ENCODE measurements at places on chromosomes 5 and 9.

- peak; percentile 24 for DNase-seq
Observed at GRCh38 chr5:60677850-60678664, 21.9 kb downstream of the DEPDC1B start.

DNA sequence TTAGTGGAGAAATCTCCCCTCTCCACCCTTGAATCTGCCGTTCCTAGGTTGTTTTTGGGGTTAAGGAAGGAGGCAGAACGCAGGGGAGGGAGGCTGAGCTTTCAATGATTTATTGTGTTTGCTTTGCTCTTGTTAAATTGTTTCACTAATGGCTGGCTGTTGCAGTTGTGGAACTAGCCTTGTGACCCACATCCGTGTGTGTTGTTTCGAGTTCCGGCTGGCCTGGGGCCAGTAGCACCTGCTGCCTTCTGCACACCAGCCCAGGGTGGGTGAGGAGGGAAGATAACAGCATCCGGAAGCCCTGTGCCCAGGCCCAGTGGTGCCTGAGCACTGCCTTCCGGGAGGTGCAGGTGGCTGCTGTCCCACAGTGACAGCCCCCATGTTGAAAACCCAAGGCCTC is 3.6 kb downstream of the ERGIC1 start:
- no peak for DNase-seq

DNA sequence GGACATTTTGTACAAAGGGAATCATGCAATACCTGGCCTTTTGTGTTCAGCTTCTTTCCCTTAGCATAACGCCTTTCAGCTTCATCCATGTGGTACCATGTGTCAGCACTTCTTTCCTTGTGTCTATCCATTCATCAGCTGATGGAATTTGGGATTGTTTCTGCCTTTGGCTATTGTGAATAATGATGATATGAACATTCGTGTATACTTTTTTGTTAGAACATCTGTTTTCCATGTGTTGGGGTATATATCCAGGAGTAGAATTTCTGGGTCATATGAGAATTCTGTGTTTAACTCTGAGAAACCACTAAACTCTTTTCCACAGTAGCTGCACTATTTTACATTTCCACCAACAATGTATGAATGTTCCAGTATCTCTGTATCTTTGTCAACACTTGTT is 14.8 kb upstream of the PRRC2B start:
- no peak for DNase-seq

- DNase-seq = no peak
Observed at GRCh38 chr9:123742009-123742767, 187.7 kb downstream of the DENND1A start.

DNA sequence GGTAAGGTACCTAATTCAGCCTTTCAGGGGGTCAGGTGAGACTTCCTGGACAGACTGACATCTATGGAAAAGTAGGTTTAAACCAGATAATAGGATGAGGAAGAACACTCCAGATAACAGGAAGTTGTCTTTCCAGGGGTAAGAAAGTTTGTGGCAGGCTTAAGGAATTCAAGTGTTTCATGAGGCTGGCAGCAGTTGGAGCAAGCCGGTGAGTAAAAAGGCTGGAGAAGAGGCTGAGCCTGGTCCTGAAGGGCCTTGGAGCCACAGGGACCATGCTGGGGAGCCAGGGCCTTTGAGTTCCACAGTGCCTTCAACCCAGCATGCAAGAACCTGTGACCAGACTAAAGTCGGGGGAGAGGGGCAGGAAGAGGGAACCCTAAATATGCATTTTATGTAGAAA is 353.4 kb downstream of the SPOCK1 start:
- DNase-seq = peak; percentile 25

DNA sequence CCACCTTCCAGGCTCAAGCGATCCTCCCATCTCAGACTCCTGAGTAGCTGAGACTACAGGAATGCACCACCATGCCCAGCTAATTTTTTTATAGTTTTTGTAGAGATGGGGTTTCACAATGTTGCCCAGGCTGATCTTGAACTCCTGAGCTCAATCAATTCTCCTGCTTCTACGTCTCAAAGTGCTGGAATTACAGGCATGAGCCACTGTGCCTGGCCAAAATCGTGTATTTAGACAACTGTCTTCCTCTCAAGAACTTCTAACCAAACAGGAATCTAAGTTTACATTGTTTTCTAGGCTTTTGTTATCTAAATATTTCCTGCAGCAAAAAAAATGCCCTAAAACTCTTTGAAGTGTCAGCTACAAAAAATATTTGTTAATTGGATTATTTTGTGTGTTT is 78.8 kb downstream of the NLN start:
- DNase-seq = no peak

- DNase-seq = no peak
Observed at GRCh38 chr5:156678484-156678883, 171.6 kb upstream of the PPP1R2B start.

- no peak for DNase-seq
Observed at GRCh38 chr5:38445374-38446028, 110.9 kb downstream of the LIFR start.

DNA sequence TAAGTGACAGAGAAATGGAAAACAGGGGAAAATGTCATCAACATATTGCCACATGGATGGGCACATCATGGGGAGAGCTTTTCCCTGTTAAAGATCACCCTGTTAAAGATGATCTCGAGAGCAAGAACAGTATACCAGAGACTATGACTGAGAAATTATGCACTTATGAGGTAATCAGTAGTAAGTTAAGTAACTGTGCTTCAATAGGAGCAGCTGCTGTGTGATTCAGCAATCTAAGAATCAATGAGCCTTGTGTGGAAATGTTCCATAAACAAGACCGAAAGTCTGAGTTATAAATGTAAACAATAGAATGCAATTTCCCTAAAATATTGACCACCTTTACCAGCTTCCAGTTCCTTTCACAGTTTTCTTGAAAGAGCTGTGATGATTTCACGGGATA is 582.3 kb downstream of the CAAP1 start:
- DNase-seq = no peak

- DNase-seq = peak; percentile 7
Observed at GRCh38 chr5:131417240-131417869, 153.5 kb downstream of the CDC42SE2 start.

DNA sequence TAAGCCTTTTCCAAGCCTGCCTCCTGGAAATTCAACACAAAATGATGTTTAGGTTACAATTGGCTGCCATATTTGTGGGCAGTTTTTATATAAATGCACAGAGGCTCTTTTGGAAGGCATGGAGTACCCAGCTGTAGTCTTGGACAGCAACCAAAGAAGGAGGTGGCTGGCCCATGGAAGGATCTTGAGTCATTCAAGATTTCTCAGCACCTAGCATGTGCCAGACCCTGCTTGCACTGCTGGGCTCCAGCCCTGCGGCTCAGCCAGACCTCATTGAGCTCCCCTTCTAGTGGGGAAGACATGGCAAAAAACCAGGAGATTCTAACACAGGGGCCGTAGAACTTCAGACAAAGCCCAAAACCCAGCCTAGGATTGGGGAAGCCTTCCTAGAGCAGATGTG is 22.1 kb downstream of the JADE2 start:
- DNase-seq = no peak

DNA sequence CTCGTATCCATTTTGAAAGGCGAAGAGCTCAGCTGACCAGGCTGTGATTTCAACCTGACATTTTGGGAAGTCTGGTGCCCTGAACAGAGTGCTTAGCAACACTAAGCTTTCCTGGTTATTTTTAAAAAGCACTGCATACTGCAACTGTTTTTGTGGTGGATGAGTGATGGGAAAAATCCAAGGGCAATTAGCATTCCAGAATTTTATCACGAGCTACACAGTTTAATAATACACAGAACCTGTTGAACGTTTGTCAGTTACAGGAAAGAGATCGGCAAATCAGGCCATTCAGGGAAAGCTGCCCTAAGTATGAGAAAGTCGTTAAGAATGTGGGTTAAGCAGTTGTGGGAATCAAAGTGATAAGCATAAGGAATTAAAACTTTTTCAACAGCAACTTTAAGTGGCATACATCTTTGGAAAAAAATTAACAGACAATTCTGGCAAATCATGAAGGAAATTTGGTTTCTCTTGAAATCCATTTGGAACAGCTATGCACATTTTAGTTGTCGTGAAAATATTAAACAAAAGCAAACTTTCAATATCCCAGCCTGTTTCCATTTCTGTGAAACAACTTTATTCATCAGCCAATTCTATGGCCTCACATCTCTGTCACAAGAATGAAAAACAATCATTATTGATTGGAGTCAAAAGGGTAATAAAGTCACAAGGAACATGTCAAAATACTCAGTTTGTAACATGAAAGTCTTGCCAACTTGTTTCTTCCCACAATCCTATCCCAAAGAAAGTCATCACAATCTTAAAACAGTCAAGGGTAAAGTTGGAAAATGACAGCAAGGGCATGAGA is 25.7 kb downstream of the PUM3 start:
- no peak for DNase-seq

DNA sequence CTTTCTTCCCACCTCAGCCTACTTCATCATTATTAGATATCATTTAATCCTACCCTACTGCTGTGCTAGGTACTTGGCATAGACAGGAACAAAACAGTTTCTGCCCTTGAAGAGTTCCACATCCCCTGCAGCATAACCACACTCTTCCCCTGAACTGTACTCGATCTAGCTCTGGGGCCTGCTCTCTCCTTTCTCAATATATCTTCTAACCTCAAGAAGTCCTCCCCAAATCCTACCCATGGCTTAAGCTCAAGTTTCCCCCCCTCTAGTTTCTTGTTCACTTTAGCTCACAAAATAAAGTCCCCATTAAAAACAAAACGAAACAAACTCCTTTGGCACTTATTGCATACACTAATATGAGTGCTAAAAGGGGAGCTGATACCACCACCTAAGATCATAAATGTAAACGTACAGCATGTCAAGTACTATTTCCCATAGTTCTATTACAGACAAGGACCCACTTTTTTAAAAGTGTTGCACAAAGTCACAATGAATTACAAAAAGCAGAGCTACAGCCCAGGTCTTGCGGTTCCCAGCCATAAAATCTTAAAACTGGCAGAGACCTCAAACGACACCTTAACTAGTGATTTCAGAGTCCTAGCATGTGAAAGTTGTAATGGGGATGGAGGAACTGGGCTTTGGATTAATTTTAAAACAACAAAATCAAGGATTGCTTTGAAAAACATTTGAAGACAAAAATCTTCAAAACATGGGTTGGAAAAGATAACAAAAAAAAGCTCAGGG is 80.7 kb downstream of the PTPDC1 start:
- no peak for DNase-seq
